ENCODE measurements at places on chromosomes 1 and 21.

DNA sequence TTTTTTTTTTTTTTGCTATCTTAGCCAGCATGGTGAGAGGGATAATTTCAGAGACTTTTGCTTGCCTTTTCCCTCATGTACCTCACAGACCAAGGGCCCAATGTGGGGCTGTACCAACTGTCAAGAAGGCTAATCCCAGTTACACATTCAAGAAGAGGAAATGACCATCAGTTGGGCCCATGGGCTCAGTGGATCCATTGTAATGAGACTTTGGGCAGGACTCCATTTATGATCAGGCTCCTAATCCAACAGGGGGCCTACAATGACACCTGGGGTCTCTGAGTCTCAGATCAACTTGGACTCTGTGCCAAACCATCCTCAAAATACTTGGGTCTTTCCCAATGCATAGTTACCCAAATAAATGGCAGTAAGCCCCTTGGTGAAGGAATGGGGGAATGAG is 450.4 kb upstream of the VAMP3 start:
- DNase-seq, result no peak

DNA sequence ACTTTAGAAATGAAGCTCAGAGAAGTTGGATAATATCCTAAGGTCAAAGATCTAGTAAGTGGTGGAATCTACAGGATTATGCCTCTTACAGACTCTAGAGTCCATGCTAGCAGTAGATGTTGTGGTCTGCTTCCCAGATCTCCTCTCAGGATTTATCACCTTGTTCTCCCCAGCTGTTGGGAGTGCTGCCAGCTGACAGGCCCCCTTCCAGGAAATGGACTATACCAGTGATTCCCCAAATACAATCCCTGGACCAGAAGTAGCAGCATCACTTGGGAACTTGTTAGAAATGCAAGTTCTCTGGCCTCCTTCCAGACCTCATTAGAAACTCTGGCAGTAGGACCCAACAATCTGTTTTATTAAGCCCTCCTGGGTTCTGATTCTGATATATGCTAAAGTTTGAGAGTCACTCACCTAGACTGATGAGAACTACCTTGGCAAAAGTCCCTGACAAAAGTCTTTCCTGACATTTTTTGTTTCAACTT is 24.5 kb upstream of the NTNG1 start:
- DNase-seq, result no peak

- no peak for DNase-seq
Measured at GRCh38 chr1:201560328-201561194, 21.6 kb downstream of the NAV1 start.

GRCh38 chr21:41367945-41368734 is 6.3 kb downstream of the MX2 start:
- no peak for DNase-seq

DNA sequence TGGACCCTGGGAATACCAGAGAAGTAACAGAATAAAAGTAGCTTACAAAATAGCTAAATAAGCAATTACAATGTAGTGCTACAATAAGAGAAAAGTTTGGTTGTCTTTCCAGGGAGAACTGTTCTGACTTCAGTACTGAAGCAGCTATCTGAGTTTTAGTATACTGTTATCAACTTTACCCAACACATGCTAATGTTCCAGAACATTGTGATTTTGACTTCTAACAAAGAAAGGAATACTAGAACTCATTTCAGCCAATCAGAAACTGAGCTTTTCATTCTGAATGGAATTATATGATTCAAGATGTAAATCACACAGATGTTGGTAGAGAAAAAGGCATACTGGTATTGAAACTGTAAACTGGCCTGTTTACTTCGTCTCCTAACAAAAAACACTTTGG is at the start of gene C1orf105:
TSS of gene C1orf105 (plus strand) at position 301 of the 400 bp plus-strand sequence. CDS start 201 bp downstream, outside the sequence.
- DNase-seq, result no peak

- no peak for DNase-seq
Measured at GRCh38 chr1:155014709-155015508, 12.3 kb downstream of the ZBTB7B start.
